NCI-H2081 treated with DMSO at 0.1 percent for 48 hours (cell line): ENCODE measurements at places on chromosomes 2 and 18.

- DNase-seq = no peak
Observed at GRCh38 chr2:11920993-11921583, 174.7 kb downstream of the LPIN1 start.

DNA sequence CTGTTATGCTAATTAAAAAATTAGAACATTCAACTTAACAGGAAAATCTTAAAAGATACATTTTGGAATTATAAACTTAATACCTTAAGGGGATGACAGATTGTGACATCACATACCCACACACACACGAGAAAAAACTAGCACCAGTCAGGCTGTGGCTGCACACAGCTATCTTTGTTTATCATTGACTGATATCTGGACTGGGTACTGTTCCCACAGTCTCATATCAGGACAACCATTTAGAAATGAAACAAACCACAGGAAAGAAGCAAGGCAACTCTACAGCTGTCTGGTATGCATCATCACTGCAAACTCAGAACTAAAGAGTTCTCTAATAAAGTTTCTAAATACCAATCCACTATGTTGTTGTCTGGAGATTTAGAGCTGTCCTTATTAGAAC, 210.9 kb upstream of the SMAD7 start:
- DNase-seq = no peak

DNA sequence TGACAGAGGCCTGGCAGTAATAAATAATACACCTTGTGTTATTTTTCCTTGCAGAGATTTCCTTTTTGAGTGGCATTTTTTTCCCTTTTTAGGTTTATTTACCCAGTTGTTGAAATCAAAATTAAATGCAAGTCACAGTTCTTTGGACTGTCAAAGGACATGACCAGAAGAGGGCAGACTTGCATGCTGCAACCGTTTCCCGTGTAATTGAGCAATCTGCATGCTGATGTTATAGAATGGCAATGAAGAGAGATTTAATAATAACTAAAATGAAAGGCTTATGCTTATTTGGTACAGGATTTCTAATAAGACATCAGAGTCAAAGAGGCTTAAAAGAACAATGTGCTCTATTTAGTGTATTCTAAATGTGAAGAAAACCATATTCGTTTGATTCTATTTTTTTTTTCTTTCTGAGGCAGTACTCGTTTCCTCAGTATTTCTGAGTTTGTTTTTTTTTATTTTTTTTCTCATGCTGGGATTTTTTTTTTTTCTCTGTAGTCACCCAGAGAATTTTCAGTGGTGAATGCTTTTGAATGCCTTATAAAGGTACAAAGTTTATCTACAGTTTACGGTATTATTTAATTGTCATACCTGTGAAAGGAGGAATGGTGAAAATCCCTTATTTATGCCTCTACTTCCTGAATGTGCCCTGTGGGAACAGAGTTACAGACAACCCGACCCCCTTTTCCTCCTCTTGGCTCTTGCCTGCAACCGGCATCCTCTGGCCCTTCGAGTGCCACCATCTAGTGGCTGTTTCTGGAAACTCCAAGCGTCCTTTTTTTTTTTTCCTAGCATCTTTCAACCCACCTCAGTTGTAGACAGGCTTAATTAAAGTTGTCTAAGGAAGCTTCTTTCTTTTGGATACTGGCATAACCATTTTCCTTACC, 368.5 kb downstream of the LRRTM1 start:
- DNase-seq = peak; percentile 49

DNA sequence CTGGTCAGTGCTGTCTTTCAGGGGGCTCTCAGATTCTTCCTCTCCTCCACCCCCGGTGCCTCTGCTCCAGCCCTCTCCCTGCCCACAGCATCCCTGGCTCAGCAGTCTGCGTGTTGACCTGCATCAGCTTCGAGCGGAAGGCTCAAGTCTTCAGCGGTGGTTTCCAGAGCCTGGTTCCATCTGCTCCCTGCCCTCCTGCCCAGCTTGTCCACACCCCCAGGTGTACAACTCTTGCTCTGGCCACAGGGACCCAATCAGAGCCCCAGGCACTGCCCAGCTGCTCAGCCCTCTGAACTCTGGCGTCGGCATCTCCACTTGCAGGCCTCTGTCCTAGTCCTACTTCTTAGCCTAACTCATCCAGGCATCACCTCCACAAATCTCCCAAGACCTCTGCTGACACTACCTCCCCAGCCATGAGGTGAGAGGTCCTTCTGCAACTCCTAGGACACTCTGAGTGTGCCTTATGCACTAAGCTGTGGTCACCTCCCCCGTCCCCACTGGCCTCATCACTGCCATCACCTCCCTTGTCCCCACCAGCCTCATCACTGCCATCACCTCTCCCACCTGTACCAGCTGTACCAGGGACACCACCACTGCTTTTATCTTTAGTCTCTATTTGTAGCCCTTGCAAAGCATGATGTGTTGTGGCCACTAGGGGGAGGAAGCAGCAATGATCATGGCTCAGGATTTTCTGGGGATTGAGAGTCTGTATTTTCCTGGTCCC, 60.9 kb downstream of the EDAR start:
- no peak for DNase-seq

DNA sequence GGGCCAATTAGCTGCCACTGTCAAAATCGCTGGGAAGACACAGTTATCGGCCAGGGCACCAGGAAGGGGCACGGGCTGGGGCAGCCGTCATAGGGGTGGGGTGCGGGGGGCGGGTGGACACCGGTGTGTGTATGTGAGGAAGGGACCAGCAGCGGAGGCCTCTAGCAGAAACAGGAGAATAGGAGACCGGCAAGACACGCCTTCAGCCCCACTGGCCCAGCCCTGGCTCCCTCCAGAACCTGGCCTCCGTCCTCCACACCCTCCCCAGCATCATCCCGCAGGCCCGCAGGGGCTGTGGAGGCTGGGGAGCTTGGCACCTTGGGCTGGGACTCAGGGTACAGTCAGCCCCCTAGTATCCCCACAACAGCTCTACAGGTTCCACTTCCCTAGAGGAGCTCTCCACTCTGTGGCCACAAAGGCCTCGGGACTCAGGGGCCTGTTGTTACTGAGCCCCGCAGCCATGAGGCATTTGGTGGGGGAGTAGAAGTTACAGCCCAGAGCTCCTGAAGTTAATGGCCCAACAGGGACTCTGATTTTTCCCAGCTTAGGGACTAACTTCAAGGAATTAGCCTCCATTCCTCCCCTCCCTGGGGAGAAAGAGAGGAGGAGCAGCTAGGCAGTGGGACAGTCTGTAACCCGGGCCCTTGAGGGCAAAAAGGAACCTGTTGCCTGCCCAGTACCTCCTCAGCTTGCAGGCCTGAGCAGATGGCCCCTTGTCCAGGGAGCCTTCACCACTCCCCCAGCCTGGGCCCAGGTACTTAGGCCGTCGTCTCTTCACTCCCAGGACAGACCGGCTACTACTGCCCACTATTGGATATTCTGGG, 19.9 kb downstream of the SH2D6 start:
- DNase-seq = no peak

GRCh38 chr2:48306409-48307284, 223.3 kb upstream of the STON1 start:
- DNase-seq = no peak

DNA sequence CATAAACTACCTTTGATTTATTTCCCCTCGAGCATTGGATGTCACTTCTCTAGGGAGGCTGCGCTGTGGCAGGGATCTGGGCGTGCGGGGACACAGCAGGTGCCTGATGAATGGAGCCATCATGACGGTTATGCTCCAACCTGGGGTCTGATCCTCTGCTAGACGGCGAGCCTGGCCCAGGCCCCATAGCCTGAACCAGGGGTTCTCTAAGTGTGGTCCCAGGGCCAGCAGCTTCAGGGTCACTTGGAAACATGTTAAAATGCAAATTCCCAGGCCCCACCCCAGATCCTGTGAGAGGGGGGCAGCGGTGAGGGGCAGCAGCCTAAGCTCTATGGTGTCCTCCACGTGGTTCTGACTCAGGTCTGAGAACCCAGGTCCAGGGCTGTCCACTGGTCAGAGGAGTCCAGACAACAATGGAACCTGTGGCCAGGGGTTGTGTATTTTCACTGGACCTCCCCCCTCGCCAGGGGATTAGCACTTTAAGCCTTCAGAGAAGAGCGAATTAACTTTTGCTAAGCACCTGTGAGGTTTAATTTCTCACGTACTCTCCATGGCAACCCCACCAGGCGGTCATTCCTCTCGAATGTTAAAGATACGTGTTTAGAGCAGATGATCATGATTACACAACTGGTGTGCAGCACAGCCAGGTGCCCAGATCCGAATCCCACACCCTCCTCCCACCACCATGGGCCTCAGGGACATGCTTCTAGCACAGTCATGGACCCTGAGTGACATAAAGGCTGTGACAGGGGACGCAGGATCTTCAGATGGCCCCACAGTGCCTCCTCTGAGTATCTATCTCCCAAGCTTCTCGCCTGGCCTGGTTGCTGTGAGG, 1.6 kb upstream of the ARHGEF4 start:
- DNase-seq = no peak

GRCh38 chr2:109662889-109663288, 48.7 kb downstream of the SOWAHC start:
- DNase-seq = no peak

DNA sequence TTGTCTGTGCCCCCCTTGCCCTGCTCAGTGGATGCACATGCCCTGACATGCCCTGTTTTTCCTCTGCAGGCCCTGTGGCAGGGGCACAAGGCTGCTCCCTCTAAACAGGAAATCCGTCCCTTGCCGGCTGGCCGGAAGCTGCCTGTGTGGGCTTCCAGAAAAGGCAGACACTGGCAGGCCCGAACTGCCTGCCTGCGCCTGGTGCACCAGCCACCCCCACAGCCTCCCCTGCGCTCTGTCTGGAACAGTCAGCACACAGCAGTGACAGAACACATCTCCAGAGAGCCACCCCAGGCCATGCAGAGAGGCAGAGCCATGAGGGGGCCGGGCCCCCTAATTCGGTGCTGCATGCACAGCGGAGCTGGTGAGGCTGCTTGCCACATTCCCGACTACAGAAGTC, 33.5 kb downstream of the LOXHD1 start:
- no peak for DNase-seq

DNA sequence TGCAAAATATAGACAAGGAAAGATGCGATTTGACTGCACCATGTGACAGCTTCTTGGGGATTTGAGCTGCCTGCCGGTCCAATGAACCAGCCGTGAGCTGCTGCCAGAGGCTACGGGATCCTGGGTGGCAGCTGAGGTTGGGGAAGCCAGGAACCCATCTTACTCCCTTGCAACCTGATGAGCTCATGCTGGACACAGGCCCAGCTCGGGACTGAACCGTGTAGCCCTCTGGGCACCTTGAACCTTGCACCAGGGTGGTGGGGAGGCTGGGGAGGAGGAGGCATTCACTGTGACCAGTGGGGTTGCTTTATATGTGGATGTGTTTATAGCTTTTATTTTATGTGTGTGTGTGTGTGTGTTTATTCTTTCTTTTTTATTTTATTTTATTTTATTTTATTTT, 9.1 kb downstream of the ALPI start:
- no peak for DNase-seq

DNA sequence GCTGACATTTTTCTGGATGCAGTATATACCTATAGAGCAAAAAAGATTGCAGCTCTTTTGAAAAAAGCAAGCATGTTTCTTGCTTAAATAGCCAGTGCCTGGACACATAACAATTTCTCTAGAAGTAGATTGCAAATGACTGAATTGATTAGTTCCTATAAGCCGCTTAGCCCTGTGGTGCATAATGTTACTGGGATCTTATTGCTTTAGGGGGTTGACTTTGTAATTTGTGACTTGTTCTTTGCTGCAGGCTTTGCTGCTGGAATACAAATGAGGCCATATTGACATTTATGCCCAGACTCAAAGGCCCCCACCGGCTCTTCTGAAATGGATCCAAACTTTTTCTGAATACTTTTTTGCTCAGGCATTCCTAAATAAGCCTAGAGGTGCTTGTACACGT, 182.6 kb downstream of the SH3BP4 start:
- no peak for DNase-seq

DNA sequence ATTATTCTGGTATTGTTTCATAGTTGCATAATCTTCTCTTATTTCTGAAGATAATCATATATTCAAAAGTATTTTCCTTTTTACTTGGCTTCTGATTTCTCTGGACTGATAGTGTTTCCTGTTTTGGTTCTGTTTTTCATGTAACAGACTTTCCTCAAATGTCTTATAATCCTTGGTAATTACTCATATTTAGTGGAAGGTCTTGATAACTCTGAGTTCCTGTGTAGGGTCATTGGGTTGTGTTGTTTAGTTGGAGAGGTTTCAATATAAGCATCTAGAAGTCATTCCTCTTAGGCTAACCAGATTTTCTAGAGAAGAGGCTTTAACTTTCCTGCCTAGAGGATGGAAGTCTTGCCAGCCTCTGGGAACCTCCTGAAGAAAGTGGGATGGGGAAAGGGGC, 23.8 kb downstream of the MFSD6 start:
- no peak for DNase-seq

GRCh38 chr2:233413046-233413445, 58.8 kb downstream of the DGKD start:
- DNase-seq = no peak

- DNase-seq = no peak
Observed at GRCh38 chr2:121049131-121049530, 235.9 kb downstream of the TFCP2L1 start.

DNA sequence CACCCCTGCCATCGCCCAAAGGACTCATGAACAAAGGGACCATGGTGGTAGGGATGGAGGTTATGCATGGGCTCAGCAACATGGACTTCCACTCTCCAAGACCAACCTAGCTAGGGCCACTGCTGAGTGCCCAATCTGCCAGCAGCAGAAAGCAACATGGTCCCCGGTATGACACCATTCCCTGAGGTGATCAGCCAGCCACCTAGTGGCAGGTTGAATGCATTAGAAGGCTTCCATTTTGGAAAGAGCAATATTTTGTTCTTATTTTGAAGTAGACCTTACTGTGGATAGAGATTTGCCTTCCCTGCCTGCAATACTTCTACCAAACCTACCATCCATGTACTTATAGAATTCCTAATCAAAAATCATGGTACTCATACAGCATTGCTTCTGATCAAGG, 99.8 kb downstream of the METTL4 start:
- DNase-seq = no peak

DNA sequence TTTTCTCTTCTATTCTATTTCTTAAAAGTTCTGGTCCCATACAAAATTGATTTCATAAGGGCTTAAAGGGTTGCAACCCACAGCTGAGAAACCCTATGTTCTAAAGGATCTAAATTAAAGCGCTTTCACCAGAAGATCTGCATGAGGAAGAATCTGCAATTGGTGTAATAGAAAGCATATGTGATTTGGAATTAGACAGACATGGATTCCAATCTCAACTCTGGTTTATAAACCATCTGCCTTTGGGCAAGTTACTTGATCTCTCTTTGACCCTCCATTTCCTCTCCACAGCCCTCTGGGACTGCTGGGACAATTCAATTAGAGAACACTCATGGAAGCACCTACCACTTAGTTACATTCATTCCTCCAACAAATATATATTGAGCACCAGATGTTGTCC, 178.7 kb downstream of the ANTXR1 start:
- no peak for DNase-seq

- no peak for DNase-seq
Observed at GRCh38 chr2:26591619-26592505, 49.3 kb downstream of the CIB4 start.

DNA sequence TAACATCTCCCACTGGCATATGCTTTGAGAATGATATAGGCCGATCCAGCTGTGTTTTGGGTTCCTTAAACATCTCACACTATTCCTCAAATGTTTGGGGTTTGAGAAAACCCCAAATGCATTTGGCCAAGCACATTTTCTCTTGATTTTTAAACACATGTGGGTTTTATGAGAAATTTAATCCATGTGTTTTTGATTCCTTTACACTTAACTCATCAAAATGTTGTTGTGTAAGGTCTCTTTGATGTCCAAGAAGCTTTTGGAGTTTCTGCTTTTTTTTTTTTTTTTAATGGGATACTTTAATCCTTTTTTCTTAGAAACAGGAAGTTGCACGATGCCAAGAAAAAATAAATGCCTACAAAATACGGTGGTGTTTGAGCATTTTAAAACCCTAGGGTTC, 339.8 kb upstream of the TCF4 start:
- no peak for DNase-seq

GRCh38 chr2:141900826-141901225, 230.0 kb downstream of the LRP1B start:
- DNase-seq = no peak
